Fibroblast of skin of left quadriceps (primary cell): ENCODE measurements at places on chromosomes 4 and X.

GRCh38 chr4:109969919-109970318 is 57.2 kb downstream of the EGF start:
- DNase-seq: no peak

DNA sequence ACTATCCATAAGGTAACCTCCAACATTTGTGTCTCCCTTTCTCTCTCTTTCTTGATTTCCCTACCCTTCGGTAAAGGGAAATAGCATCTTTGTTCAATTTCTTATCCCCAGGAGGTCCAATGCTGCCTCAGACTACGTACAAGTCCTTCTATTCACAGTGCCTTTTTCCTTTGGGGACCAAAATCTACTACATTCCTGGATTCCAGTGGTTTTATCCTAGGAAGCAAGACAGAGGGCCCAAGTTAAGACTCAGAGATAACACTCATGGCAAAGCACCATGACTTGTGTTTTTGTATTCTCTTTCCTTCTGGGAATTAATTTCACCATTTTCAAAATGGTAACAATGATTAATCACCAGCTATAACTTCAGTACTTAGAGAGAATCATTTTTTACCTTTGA is 10.6 kb downstream of the G3BP2 start:
- no peak for DNase-seq

GRCh38 chr4:136861091-136861490 is 671.2 kb downstream of the PCDH18 start:
- DNase-seq: no peak

DNA sequence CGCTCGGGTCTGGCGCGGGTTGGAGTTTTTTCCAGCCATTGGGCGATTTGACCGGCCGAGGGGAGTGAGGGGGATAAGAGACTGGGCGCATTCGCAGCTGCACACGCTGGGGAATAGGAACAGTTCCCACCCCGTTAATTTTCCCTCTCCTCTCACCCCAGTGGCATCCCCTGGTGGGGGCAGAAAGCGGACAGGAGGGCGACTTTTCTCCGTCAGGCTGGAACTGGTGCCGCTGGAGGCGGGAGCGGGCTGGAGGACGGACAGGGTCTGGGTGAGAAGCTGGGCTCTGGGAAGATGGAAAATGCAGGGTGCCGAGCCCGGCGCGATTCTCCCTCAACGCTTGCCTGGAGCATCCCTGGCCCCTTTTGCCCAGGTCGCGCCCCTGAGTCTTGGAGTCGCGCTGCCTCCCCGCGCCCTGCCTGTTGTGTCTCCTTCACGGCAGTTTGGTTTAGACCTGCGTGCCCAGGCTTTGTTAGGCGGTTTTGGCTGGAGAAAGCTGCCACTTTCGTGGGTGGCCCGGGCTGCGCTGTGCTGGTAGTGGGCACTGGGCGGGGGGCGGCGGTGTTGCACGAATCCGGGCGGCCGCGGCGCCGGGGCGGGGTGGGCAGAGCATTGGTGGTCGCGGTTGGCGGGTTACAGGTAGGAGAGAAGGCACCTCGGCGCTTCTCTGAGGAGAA is 2.0 kb downstream of the ADGRL3 start:
- DNase-seq: no peak

- DNase-seq: no peak
Observed at GRCh38 chrX:107552930-107553329, 75.4 kb upstream of the PRPS1 start.

DNA sequence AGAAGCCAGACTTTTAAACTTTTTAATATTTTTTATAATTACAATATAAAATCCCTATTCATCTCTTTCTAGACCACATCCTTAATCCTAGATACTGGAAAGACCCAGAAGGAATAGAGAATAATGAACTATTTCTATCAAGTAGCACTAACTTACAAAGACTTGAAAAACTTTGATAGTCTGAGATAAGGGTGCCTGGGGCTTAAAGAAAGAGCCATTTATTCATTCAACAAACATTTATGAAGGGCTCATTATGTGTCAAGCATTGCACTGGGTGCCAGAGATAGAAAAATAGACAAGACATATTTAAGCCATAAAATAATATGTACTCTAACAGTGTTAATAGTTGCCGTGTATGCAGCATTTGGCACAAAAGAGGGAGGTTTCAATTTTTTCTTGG is 178.0 kb upstream of the EMCN start:
- DNase-seq: no peak

GRCh38 chr4:112889619-112890527 is 159.6 kb upstream of the ANK2 start:
- DNase-seq: peak; percentile 94

DNA sequence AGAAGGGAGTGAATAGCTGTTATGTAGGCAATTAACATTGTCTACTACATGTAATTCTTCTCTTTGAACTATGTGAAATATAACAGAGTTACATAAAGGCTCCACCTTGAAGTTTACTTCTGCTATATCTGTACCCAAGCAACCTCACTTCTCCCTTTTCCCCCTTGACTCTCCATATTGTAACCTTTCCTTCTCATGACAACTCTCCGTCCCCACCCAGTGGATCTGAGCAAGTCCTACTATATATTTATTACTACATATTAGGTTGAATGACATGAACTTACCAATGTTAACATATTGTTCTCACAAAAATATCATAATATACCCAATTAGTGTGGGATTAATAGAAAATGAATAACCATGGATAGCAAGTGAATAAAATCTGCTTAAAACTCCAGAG is 93.2 kb upstream of the ATP8A1 start:
- no peak for DNase-seq

DNA sequence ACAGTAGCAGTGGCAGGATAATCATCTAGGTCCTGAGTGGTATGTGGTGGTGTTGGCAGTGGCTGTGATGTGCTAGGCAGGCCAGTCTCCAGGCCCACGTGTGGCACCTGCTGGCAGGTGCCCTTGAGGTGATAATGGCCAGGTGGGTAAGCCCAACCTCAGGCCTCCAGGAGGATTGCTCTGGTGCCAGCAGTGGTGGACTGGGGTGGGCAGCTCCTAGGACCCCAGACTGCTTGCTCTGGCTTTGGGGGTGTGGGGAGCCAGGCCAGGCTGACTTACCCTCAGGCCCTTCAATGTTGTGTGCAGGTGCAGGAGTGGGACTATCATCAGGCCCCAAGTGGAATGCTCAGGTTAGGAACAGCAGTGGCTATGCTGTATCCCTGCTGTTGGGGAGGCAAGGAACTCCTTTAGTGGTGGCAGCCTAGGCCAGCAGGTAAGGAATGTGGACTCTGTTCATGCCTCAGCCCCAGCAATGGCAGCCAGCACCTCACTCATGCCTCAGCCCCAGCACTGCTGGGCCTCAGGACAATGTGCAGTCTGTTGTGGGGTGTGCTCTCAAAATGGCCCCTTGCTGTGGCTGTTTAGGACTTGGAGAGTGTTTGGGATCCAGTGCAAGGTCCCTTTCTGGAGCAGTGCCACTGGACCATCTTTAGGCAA is 24.3 kb downstream of the SERPINA7 start:
- DNase-seq: no peak

- DNase-seq: no peak
Observed at GRCh38 chr4:147829401-147830101, 97.7 kb downstream of the ARHGAP10 start.

GRCh38 chr4:153062652-153063168 is 126.6 kb downstream of the FHDC1 start:
- DNase-seq: no peak

DNA sequence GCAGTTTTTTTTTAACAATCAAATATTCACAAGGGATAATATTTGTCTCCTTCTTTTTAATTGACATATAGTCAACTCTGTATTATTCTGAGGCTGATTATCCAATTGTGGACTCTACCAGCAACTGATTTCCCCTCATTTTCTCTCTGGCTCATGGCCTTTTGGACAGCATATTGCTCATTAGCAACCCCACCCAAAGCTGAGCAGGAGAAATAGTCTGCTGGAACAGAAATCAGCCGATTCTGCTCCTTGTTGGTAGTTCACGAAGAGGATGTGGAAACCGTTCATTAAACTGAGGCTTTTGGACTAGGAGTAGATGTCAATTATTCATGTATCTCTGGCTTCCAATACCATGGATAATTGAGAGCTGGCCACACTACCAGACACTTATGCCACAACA is 428.4 kb upstream of the INTU start:
- DNase-seq: no peak

- no peak for DNase-seq
Observed at GRCh38 chrX:72317139-72317538, 11.4 kb upstream of the CITED1 start.

DNA sequence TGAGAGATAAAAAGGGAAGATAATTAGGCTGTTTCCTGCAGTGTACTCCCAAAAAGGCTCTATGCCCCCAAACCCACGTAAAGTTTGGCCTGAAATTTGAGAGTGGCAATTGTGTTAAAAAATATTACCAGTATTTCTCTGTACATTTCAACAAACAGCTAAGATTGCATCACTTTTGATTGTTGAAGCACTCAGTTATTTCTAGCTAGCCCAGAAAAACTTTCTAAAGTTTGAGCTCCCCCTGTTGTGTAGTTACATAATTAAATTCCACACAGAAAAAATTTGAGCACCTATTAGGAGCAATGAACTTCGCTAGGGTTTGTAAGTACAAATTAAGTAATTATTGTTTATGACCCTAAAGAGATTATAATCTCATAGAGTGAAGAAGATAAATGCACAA is 109.4 kb downstream of the DLG3 start:
- peak; percentile 20 for DNase-seq

- no peak for DNase-seq
Observed at GRCh38 chrX:109830704-109831206, 97.7 kb upstream of the ACSL4 start.

- DNase-seq: no peak
Observed at GRCh38 chr4:76443376-76443775, 8.3 kb downstream of the SHROOM3 start.

- no peak for DNase-seq
Observed at GRCh38 chr4:136737066-136737465, 795.2 kb downstream of the PCDH18 start.

- DNase-seq: peak; percentile 44
Observed at GRCh38 chrX:14922437-14922836, 49.2 kb downstream of the MOSPD2 start.

DNA sequence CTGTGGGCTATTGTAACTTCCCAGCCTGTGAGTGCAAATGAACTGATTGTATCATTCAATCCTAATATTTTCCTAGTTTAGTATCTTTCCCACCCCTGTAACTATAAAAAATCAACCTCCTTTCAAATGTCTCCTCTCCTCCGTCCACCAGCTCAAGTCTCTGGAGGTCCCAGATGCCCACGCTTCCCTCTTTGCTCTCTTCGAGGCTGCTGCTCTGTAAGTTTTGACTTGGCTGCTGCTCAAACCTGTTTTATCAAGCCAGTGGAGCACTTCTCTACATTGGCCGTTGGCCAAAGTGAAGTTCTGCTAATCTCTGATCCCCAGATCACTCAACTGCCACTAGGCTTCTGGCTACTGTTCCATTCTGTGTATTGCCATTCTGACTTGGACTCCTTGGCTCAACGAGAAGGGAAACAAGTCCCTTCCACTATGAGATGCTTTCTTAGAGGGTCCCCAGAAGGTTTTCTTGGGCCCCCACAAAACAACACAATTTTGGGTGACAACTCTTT is 60.7 kb upstream of the RAPGEF2 start:
- DNase-seq: no peak

DNA sequence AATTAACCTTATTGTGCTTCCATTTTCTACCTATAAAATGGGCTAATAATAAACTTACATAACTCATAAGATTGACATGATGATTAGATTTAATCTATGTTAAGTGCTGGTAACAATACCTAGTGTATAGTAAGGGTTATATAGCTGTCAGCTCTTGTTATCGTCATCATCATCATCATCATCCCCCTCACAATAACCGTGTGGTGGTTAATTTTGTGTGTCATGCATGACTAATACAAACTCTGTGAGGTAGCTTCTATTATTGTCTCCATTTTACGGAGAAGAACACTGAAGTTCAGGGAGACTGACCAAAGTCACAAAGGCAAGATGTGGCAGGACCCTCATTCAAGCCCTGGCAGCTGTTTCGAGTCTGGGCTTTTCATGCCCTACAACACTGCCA is 211.3 kb downstream of the PALLD start:
- no peak for DNase-seq

DNA sequence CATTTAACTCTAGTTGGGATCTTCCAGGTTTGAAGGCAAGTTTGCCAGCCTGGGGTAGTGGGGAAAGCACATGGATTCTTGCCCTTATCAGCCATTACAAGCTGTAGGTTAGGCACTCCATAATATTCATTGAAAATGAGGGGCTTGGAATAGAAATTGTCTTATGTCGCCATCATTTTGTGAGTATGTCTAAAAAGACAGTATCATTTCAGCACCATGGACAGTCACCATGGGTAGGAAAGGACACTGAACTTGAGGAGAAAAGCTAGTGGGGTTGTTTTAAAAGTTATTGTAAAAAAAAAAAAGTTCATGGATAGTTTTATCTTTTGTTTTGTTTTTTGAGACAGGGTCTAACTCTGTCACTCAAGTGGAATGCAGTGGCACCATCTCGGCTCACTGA is 356.1 kb downstream of the HNRNPD start:
- peak; percentile 1 for DNase-seq

- no peak for DNase-seq
Observed at GRCh38 chrX:130173190-130173895, 1.6 kb downstream of the RAB33A start.

DNA sequence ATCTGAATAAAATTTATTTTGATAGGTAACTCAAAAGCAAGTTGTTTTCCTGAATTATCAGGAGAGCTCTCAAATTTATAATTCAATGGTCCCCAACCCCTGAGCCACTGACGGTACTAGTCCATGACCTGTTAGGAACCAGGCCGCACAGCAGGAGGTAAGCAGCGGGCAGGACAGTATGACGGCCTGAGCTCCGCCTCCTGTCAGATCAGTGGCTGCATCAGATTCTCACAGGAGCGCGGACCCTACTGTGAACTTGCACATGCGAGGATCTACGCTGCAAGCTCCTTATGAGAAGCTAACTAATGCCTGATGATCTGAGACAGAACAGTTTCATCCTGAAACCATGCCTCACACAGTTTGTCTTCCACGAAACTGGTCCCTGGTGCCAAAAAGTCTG is 37.9 kb upstream of the SEC24B start:
- DNase-seq: no peak

DNA sequence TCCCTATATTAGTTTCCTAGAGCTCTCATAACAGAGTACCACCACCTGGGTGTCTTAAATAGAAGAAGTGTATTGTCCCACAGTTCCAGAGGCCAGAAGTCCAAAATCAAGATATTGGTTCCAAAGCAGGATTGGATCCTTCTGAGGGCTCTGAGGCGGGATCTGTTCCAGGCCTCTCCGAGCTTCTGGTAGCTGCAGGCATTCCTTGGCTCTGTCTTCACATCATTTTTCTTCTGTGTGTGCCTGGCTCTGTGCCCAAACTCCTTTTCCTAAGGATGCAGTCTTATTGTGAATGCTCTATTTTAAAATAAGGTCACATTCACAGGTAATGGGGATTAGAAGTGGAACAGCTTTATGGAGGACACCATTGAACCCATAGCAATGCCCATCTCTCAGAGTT is 253.7 kb upstream of the TAPT1 start:
- DNase-seq: peak; percentile 6
